ENCODE measurements at places on chromosomes 1 and 21.
A peak's percentile ranks its signal among the peaks of the same experiment; 100 is the strongest.

GRCh38 chr21:18467715-18468114 is 64.1 kb upstream of the TMPRSS15 start:
- DNase-seq = no peak

GRCh38 chr1:1179983-1180861 is 6.5 kb downstream of the TTLL10 start:
- no peak for DNase-seq

GRCh38 chr1:117598489-117598888 is 7.4 kb upstream of the TENT5C start:
- no peak for DNase-seq

DNA sequence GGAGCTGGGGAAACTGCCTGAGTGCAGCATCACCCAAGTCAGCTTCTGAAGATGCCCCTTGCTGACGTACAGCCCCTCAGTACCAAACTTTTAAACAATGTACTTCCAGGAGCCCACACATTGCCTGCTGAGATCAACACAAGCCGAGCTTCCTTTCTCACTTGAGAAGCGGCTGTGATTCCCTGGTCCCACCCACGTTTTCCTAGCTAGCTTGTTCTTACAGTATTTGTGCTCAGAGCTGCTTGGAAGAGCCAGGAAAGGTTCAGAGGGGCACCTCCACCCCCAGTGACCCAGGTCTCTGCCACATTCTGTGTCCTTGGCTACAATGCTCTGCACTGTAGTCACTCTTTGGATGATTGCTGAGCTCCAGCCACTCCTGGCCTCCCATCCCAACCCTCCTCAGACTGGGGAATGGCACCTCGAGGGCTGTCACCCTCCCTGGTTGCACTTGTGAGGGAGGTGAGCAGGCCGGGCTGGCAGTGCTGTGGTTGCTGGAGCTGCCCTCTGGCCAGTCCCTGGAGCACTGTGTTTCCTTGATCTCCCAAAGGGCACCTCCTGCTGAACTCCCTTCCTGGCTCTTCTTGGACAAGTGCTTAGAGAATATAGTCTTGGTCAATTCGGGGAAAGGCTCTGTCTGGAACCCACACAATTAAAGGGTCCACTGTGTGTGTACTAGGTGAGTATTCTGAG is 355.1 kb downstream of the AJAP1 start:
- DNase-seq = no peak

GRCh38 chr1:61131248-61131647 is 48.9 kb downstream of the NFIA start:
- DNase-seq = no peak

GRCh38 chr1:54950369-54951163 is 29.9 kb upstream of the TMEM61 start:
- peak; percentile 71 for DNase-seq

DNA sequence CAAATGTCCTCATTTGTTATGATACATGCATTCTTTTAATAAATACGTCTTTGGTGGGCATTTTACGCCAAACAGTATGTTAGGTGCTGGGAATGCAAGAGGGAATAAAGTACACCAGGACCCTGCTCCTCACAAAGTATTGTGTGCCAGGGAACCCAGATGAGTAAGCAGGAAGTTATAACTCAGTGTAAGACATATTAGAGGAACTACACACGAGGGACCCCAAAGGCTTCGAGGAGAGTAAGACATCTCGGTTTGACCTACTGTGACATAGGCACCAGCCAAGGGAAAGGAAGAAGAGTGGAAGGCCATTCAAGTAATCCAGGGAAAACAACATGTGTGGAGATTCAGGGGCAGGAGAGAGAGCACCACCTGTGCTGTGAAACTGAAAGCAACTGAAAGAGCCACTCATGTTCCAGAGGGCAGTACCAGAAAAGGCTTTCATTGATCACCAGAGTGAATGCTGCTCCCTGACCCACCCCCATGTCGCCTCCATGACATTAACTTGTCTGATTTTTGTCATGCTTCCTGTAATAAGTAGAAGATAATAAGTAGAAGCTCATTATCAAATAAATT is 542.5 kb upstream of the PKN2 start:
- no peak for DNase-seq

- no peak for DNase-seq
Measured at GRCh38 chr1:66728021-66728420, 24.2 kb upstream of the DYNLT5 start.

GRCh38 chr1:111361761-111362160 is 65.8 kb downstream of the OVGP1 start:
- DNase-seq = no peak

GRCh38 chr1:222256058-222256457 is 291.8 kb downstream of the HHIPL2 start:
- no peak for DNase-seq

GRCh38 chr1:2226525-2227345 is 1.4 kb upstream of the SKI start:
- no peak for DNase-seq

- no peak for DNase-seq
Measured at GRCh38 chr1:22139066-22139594, 3.8 kb downstream of the WNT4 start.

DNA sequence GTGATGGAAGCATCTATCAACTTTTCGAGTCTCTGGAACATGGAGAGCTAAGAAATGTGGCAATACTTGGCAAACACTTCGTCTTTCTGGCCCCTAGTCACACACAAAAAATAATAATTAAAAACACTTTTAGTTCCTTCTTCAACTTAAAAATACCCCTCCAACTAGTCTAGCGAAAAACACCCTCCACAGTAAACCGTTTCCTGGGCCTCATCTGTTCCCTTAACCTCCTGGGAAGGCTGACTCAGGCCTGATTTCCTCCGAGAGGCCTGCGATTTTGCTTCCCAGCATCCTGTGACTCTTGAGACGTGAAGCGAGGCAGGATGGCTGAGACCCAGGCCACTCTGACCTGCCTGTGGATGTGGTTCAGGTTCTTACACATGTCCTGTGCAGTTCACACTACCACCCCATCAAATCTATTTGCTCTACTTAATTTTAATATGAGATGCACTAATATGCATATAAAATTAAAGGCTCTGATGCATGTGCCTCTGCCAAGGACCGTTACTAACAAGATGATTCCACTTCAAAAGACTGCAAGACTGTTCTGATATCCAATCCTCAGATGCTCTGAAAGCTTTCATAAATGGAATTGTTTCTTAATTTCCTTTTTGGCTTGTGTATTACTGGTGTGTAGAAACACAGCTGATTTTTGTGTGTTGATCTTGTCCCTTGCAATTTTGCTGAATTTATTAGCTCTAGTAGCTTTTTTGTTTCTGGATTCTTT is 3.5 kb downstream of the NAV1 start:
- DNase-seq = no peak

DNA sequence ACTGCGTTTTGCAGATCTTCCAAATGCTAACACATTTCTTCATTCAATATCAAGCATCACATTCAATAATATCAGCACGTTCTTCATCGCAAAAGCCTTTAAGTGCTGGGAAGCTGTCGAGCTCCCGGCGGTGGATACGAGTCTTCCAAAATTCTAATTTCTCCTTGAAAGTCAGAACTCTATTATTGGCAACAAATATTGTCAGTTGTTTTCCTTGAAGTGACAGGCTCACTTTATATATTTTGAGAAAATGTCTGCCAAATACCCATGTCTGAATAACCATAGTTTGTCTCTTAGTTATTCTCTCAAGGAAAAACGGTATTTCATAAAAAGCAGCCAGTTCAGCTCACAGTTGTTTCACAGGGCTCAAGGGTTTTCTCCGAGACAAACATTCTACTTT is 226.2 kb upstream of the C1orf174 start:
- no peak for DNase-seq

GRCh38 chr1:5729636-5730145 is 262.5 kb downstream of the NPHP4 start:
- DNase-seq = no peak

All from activated CD4-positive, alpha-beta T cell treated with anti-CD3 and anti-CD28 coated beads, Interleukin-2, amount 50 U/mL, for 48 hours (primary cell).